GM12878 (cell line): ENCODE measurements at places on chromosomes 1 and 21. TPM values are rescaled to one million over a fixed set of nuclear protein-coding genes. Genes with fewer than 3 reads are reported as not detected.

Gene OR10Z1
- not detected in 2 replicates for polyA plus RNA-seq

GRCh38 chr1:110243574-110243973, 33.5 kb downstream of the KCNC4 start:
- no peaks in the 10 kb centered on the region for H3K27me3 ChIP-seq
- H3K36me3 ChIP-seq = no peaks in the 10 kb centered on the region
- no peak for DNase-seq
- peaks cover 15% of the 10 kb centered on the region; the same call in 1 of the 2 replicates for H3K4me1 ChIP-seq
- no peak overlapping the region for H3K4me3 ChIP-seq

DNA sequence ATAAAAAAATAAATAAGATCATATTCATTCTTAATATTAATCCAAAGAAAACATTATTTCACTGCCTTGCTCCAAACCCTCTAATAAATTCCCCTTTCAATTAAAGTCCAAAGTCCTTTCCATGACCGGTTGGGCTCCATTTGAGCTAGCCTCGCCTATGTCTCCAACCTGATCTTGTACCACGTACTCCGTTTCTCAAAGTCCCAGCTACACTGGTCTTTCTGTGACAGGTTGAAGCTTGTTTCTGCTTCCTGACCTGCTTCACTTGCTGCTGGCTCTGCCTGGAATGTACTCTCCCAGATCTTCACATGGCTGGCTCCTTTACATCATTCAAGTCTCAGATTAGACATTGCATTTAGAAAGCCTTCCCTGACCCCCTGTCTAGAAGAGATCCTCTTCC, 16.4 kb downstream of the RPL5 start:
- no peak overlapping the region for H3K27ac ChIP-seq
- H3K4me3 ChIP-seq = no peak overlapping the region
- no peaks in the 10 kb centered on the region for H3K27me3 ChIP-seq
- H3K36me3 ChIP-seq = no peaks in the 10 kb centered on the region; the same call in none of the 2 replicates
- no peaks in the 10 kb centered on the region for H3K4me1 ChIP-seq

Gene TFF1
- 0.31 TPM in 1 of 2 replicates, not detected in the other for polyA plus RNA-seq

- DNase-seq = no peak
- no peak overlapping the region for H3K4me3 ChIP-seq
Measured at GRCh38 chr1:31881688-31882000, 56.5 kb downstream of the PTP4A2 start.

GRCh38 chr1:189220750-189221149, 1256.9 kb downstream of the BRINP3 start:
- DNase-seq = no peak
- no peak overlapping the region for H3K4me3 ChIP-seq
- H3K27me3 ChIP-seq = no peaks in the 10 kb centered on the region
- no peaks in the 10 kb centered on the region for H3K36me3 ChIP-seq
- H3K27ac ChIP-seq = no peak overlapping the region

- H3K4me3 ChIP-seq = no peak overlapping the region
- no peak for DNase-seq
- peaks cover 3% of the 10 kb centered on the region; the same call in 1 of the 2 replicates for H3K4me1 ChIP-seq
- no peak overlapping the region for H3K27ac ChIP-seq
- no peaks in the 10 kb centered on the region for H3K36me3 ChIP-seq
- H3K27me3 ChIP-seq = no peaks in the 10 kb centered on the region
Measured at GRCh38 chr1:209703834-209704504, 677 bp upstream of the HSD11B1 start.

Gene SLAMF1
- polyA plus RNA-seq = 87.3 and 89.1 TPM in 2 replicates

GRCh38 chr1:221863635-221864034, 121.7 kb upstream of the DUSP10 start:
- H3K27ac ChIP-seq = no peak overlapping the region
- H3K4me1 ChIP-seq = peaks cover 2% of the 10 kb centered on the region; the same call in 1 of the 2 replicates
- DNase-seq = no peak
- no peaks in the 10 kb centered on the region for H3K27me3 ChIP-seq

DNA sequence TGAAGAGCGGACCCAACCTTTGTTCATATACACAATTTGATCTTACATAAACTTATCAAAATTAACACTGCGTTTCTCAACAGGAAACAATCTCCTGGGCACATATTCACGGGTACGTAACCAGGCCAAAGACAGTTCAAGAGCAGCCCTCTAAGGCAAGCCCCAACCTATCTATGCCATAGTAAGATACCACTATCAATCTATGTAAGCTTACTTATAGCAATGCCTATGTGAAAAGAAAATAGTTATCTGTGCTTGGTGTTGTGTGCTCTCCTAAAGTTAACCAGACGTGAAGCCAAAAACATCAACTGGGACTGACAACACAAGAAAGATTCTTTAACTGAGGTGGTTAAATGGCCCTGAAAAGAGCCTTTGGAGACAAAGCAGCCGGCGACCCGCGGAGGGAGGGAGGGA, 49.4 kb upstream of the BOLA1 start:
- DNase-seq = no peak
- no peaks in the 10 kb centered on the region for H3K27me3 ChIP-seq
- H3K27ac ChIP-seq = peak overlapping the region; percentile 80
- peak overlapping the region; percentile 80 for H3K4me3 ChIP-seq
- peaks cover 21% of the 10 kb centered on the region for H3K4me1 ChIP-seq

GRCh38 chr1:14294006-14294405, 304.5 kb upstream of the KAZN start:
- H3K27ac ChIP-seq = no peak overlapping the region
- H3K27me3 ChIP-seq = no peaks in the 10 kb centered on the region; the same call in 1 of the 2 replicates
- no peak for DNase-seq

Gene FMO3
- not detected in 2 replicates for polyA plus RNA-seq

GRCh38 chr1:237226177-237226944, 184.4 kb downstream of the RYR2 start:
- no peak overlapping the region for H3K4me3 ChIP-seq
- DNase-seq = no peak
- no peak overlapping the region for H3K27ac ChIP-seq
- no peaks in the 10 kb centered on the region for H3K4me1 ChIP-seq

DNA sequence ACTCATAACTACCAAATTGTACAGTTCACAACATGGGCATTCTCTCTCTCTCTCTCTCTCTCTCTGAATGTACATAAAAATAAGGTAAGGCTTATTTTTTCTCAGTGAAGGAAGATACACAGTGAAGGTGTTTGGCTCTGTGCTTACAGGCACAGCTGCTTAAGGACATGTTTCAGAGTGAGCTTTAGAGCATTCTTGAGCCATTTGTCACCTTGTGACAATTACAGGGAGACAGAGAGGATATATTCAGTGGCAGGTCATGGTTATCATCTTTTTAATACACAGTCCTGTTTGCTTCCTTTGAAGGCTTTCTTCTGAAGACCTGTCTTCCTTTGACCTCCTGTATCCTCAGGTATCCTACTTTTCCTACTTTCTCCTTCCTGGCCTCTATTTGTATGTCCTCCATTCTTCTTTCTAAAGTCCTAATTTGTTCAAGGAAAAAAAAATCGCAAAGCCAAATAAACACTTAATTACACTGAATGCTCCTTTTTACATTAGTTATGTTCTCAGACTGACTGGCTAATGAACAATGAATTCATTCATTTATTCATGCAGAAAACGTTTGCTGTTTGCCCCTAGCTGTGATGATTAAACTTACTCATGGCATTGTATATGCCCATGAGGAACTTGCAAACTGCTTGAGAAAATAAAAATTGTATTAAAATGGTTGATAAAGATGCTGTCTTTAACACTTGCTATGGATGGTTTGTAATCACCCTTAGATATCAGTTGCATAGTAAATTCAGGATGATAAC, 33.4 kb downstream of the HSD17B7 start:
- H3K4me3 ChIP-seq = no peak overlapping the region
- DNase-seq = no peak
- H3K36me3 ChIP-seq = no peaks in the 10 kb centered on the region
- no peak overlapping the region for H3K27ac ChIP-seq

DNA sequence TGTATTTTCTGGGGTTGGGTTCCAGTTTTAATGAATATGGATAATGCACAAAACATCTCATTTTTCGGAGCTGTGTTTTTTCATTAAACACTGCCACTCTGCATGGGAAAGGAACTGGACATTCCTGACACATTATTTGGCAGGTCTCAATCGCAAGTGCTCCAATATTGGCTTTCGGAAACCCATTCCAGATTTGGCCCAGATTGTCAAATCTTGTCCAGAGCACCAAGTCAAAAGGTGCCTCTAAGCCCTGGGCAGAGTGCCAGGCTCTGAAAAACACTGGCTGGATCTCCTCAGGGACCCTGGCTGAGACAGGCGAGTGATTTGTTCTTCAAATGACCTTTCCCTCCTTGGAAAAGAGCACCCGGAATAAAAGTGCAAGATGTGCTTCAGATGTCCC, 68.4 kb upstream of the MRPS6 start:
- H3K4me3 ChIP-seq = no peak overlapping the region
- H3K27ac ChIP-seq = no peak overlapping the region
- no peaks in the 10 kb centered on the region for H3K36me3 ChIP-seq
- no peaks in the 10 kb centered on the region for H3K4me1 ChIP-seq

DNA sequence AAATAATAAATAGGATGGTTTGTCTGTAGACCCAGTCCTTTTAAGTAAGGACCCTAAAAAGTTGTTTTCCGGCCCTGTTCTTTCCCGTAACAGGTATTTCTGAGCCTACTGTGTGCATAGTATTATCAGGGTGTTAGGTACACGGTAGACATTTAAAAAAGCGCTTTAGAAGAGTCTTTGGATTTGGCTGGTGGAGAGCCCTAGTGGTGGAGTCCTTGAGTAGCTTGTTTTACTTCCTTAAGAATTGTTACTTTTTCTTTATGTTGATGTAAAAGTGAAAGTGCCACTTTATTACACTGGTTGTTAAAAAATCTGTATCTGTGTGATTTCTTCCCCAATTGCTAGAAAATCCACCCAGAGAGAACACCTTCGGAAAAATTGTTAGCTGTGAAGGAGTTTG, 36.8 kb downstream of the SMYD2 start:
- peaks cover 9% of the 10 kb centered on the region for H3K4me1 ChIP-seq
- H3K36me3 ChIP-seq = peaks cover 3% of the 10 kb centered on the region
- H3K4me3 ChIP-seq = peak overlapping the region; percentile 6; the same call in 1 of the 2 replicates
- no peak for DNase-seq
- H3K27me3 ChIP-seq = no peaks in the 10 kb centered on the region
- no peak overlapping the region; the same call in 1 of the 2 replicates for H3K27ac ChIP-seq

GRCh38 chr1:29499104-29499650, 262.9 kb downstream of the PTPRU start:
- no peaks in the 10 kb centered on the region for H3K4me1 ChIP-seq
- H3K4me3 ChIP-seq = no peak overlapping the region
- no peaks in the 10 kb centered on the region; the same call in 1 of the 2 replicates for H3K27me3 ChIP-seq
- DNase-seq = no peak
- H3K36me3 ChIP-seq = no peaks in the 10 kb centered on the region

GRCh38 chr1:27724961-27725373, 794 bp upstream of the FAM76A start:
- peak overlapping the region; percentile 46; the same call in 1 of the 2 replicates for H3K4me3 ChIP-seq
- no peaks in the 10 kb centered on the region for H3K36me3 ChIP-seq
- no peak for DNase-seq
- H3K27ac ChIP-seq = peak overlapping the region; percentile 30
- H3K4me1 ChIP-seq = peaks cover 11% of the 10 kb centered on the region

DNA sequence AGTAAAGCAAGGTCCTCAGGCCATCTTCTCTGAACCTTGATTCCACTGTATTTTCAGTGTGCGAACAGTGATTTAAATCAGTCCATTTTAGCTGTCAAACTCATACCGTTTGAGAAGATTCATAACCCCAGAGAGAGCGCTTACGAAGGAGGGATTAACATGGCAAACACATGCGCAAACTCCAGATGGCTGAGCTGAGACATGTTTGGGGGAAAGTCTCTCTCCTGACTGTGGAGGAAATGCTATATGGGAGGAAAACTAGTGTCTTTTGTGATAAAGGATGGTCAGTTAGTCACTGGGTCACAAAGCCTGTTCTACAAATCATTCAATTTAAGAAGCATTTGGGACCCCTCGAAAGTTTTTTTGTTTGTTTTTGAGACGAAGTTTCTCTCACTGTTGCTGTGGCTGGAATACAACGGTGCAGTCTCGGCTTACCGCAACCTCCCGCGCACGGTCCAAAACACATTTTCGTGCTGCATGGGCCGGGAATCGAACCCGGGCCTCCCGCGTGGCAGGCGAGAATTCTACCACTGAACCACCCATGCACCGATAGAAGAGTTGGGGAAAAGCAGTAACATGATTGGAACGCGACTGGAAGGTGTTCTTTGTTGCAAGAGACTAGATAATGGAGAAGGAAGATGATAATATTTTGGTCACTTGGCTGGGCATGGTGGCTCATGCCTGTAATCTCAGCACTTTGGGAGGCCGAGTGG, 58.4 kb upstream of the CXADR start:
- no peak for DNase-seq
- no peaks in the 10 kb centered on the region for H3K27me3 ChIP-seq
- H3K27ac ChIP-seq = no peak overlapping the region
- no peaks in the 10 kb centered on the region for H3K4me1 ChIP-seq
- no peaks in the 10 kb centered on the region for H3K36me3 ChIP-seq
- H3K4me3 ChIP-seq = no peak overlapping the region

Gene WNT3A
- polyA plus RNA-seq = not detected in 2 replicates

- H3K27ac ChIP-seq = no peak within 1 kb of the TSS
- no peak within 1 kb of the TSS for H3K4me3 ChIP-seq
- no peaks in the 10 kb centered on the region; the same call in 1 of the 2 replicates for H3K27me3 ChIP-seq
- no peak for DNase-seq
Measured at GRCh38 chr21:20997636-20998455, at the start of gene NCAM2. Gene NCAM2 (plus strand): TSS chr21:20998409.

Gene FCRL4
- 0.06 TPM in 1 of 2 replicates, not detected in the other for polyA plus RNA-seq

Gene OR2L2
- not detected in 2 replicates for polyA plus RNA-seq

Gene ARHGEF16
- not detected in 2 replicates for polyA plus RNA-seq

Gene SHE
- not detected in 2 replicates for polyA plus RNA-seq

GRCh38 chr1:118828038-118828437, 160.1 kb downstream of the TBX15 start:
- H3K4me3 ChIP-seq = no peak overlapping the region
- no peaks in the 10 kb centered on the region for H3K36me3 ChIP-seq
- no peaks in the 10 kb centered on the region for H3K27me3 ChIP-seq
- no peaks in the 10 kb centered on the region for H3K4me1 ChIP-seq
- DNase-seq = no peak

GRCh38 chr1:231541842-231542241, 13.4 kb downstream of the TSNAX start:
- DNase-seq = no peak
- H3K4me3 ChIP-seq = no peak overlapping the region
- H3K4me1 ChIP-seq = no peaks in the 10 kb centered on the region

Gene LIN28A
- polyA plus RNA-seq = 0.13 and 0.18 TPM in 2 replicates

Gene SLFNL1
- 0.55 and 0.64 TPM in 2 replicates for polyA plus RNA-seq

DNA sequence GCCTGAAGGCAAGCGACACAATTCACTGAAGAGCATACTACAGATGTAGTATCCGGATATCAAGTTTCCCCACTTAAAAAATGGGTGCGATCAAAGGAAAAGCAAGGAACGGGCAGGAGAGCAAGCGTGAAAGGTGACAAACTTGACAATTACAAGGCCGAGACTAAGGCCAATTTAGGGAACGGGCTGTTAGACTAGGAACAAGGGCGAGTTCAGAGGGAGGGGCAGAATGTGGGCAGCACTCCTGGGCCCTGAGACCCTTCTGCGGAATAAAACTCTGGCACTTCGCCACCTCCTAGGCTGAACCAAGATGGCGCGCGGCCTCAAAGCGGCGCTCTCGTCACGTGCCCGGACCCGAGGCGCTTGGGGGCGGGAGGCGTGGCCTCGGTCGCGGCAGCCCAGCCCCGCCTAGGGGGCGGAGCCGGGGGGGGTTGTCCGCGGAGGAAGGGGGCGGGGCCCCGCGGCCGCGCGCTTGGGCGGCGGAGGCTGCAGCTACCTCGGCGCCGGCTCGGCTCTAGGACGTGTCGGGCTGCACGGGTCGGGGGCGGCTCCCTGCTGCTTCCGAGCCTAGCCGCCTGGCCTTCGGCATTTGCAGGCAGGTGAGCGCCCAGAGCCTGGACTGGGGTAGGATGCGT, at the start of gene PPFIA4:
Gene PPFIA4, plus strand, starts transcription at position 461 of the 635 bp plus-strand sequence. CDS start 12,518 bp downstream, outside the sequence.
- peaks cover 1% of the 10 kb centered on the region for H3K36me3 ChIP-seq
- peak within 1 kb of the TSS; percentile 93 for H3K4me3 ChIP-seq
- no peak within 1 kb of the TSS for H3K27ac ChIP-seq
- no peaks in the 10 kb centered on the region; the same call in none of the 2 replicates for H3K4me1 ChIP-seq

Gene NADK
- polyA plus RNA-seq = 58.7 and 60.6 TPM in 2 replicates
